ENCODE measurements at places on chromosomes 13 and 19. TPM values are rescaled to one million over a fixed set of nuclear protein-coding genes. Genes with fewer than 3 reads are reported as not detected.

GRCh38 chr13:31005066-31005465 lies 72.6 kb downstream of the TEX26 start:
- no peaks in the 10 kb centered on the region for H3K4me1 ChIP-seq
- H3K4me3 ChIP-seq, result no peak overlapping the region
- no peaks in the 10 kb centered on the region for H3K36me3 ChIP-seq
- H3K27me3 ChIP-seq, result peaks cover 16% of the 10 kb centered on the region
- no peak overlapping the region for H3K27ac ChIP-seq

DNA sequence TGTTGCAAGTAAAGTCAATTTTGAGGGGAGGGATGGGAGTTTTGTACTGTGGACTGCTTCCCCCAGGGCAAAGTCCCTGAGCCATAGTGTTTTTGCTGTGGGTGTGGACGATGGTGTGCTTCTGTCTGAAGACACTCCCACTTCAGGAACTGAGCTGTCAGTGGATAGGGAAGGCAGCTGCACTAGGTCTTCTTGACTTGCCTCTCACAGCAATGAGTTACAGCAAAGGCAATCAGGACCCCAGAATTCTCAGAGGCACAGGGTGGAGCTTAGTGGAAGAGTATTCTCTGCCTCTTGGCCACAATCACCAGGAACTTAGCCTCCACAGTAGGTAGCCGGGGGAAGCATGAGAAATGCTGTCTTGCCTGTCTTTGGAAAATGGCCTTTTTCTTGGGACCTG lies 1416.6 kb upstream of the MIR17HG start:
- no peaks in the 10 kb centered on the region for H3K36me3 ChIP-seq
- no peak overlapping the region for H3K27ac ChIP-seq
- H3K4me3 ChIP-seq, result no peak overlapping the region
- H3K27me3 ChIP-seq, result no peaks in the 10 kb centered on the region
- no peaks in the 10 kb centered on the region for H3K4me1 ChIP-seq

DNA sequence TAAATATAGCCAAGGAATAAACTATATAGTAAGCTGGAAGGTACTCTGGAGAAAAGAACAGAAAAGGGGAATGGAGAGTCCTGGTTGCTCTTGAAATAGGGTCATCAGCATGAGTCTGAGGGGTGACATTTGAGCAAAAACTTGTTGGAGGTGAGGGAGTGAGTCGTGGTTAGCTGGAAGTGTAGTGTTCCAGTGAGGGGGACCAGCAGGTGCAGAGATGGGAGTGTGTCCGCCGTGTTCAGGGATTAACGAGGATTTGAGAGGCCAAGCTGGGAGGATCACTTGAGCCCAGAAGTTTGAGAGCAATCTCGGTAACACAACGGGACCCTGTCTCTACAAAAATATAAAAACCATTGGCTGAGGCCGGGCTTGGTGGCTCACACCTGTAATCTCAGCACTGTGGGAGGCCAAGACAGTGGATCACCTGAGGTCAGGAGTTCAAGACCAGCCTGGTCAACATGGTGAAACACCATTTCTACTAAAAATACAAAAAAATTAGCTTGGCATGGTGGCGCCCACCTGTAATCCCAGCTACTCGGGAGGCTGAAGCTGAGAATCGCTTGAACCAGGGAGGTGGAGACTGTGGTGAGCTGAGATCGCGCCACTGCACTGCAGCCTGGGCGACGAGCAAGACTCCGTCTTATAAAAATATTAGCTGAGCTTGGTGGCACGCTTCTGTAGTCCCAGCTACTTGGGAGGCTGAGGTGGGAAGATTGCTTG lies 1.1 kb downstream of the SUPT5H start:
- H3K36me3 ChIP-seq, result no peaks in the 10 kb centered on the region
- H3K27ac ChIP-seq, result no peak overlapping the region
- no peaks in the 10 kb centered on the region for H3K27me3 ChIP-seq

GRCh38 chr19:16084067-16084685 lies 7.9 kb downstream of the TPM4 start:
- no peaks in the 10 kb centered on the region for H3K27me3 ChIP-seq
- no peak overlapping the region for H3K4me3 ChIP-seq

GRCh38 chr13:112957295-112957677 lies 11.7 kb upstream of the MCF2L start:
- no peak for DNase-seq
- no peaks in the 10 kb centered on the region for H3K27me3 ChIP-seq
- no peak overlapping the region for H3K27ac ChIP-seq

GRCh38 chr13:80037505-80037888 lies 303.4 kb downstream of the SPRY2 start:
- no peak overlapping the region for H3K4me3 ChIP-seq
- no peaks in the 10 kb centered on the region for H3K36me3 ChIP-seq
- H3K4me1 ChIP-seq, result no peaks in the 10 kb centered on the region
- no peak overlapping the region for H3K27ac ChIP-seq

CDADC1 gene
- 12.7 TPM for total RNA-seq

KIR3DL1 gene
- not detected for total RNA-seq

FGF21 gene
- not detected for total RNA-seq

NDUFB7 gene
- 525 TPM for total RNA-seq
